Motor neuron (in vitro differentiated cells): ENCODE measurements at places on chromosomes 7 and 10. TPM values are rescaled to one million over a fixed set of nuclear protein-coding genes. Genes with fewer than 3 reads are reported as not detected.

Gene PRSS37
- 0.15 and 0.59 TPM in 2 replicates for total RNA-seq

Gene ZNF804B
- 0.57 and 0.83 TPM in 2 replicates for total RNA-seq

Gene IRF5
- 0.61 TPM in 1 of 2 replicates, not detected in the other for total RNA-seq

Gene OR9A2
- total RNA-seq: 0.41 and 0.67 TPM in 2 replicates

Gene OPALIN
- total RNA-seq: 0.28 TPM in 1 of 2 replicates, not detected in the other

Gene SLC26A4
- 0.05 and 0.21 TPM in 2 replicates for total RNA-seq

Gene FFAR4
- not detected in 2 replicates for total RNA-seq

Gene SLC12A9
- total RNA-seq: 8.6 and 9.8 TPM in 2 replicates

Gene SPRN
- 5.8 TPM in 2 replicates for total RNA-seq

Gene PILRA
- 1.6 TPM in 2 replicates for total RNA-seq

Gene RAMP3
- 0.31 TPM in 1 of 2 replicates, not detected in the other for total RNA-seq

Gene PPP1R3C
- 38.6 and 41.6 TPM in 2 replicates for total RNA-seq

Gene LLCFC1
- not detected in 2 replicates for total RNA-seq

Gene AIFM2
- 7.8 TPM in 2 replicates for total RNA-seq

Gene AKR1D1
- total RNA-seq: 0.24 and 0.62 TPM in 2 replicates

Gene AHR
- total RNA-seq: 79.8 and 96.9 TPM in 2 replicates

Gene SPDYE9
- 0.78 and 1.0 TPM in 2 replicates for total RNA-seq

Gene CUL2
- total RNA-seq: 29.9 and 30.1 TPM in 2 replicates

Gene HOXA4
- 13.4 and 14.0 TPM in 2 replicates for total RNA-seq

Gene IDI2
- total RNA-seq: not detected in 2 replicates
